ENCODE measurements at places on chromosomes 4 and X. TPM values are rescaled to one million over a fixed set of nuclear protein-coding genes. Genes with fewer than 3 reads are reported as not detected.

GRCh38 chr4:164542431-164542830 lies 211.5 kb upstream of the SMIM31 start:
- H3K27me3 ChIP-seq, result no peaks in the 10 kb centered on the region
- no peaks in the 10 kb centered on the region for H3K36me3 ChIP-seq
- no peak overlapping the region for H3K27ac ChIP-seq
- no peak overlapping the region for H3K4me3 ChIP-seq
- H3K4me1 ChIP-seq, result no peaks in the 10 kb centered on the region
- no peak for DNase-seq

DNA sequence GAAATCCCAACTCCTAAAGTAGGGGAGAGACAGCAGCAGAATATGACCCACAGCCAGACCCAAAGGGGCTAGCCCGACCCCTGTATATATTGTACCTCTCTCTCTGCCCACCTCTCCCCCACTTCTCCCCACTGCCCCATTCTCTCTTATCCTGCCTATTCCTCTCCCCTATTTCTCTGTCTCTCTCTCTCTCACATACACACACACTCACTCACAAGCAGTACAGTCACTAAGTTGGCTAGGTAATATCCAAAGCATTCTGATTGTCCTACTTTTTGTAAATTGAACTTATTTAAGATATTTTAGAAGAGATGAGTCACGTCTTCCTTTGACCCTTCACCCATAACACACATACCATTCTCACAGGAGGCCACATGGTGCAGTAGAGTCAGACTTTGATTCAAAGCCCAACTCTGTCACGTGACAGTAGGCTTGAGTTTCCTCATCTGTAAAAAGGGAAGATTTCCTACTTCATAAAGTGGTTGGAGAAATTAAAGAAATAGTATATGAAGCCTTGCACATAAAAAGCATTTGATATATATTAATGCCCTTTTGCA lies 29.5 kb downstream of the SRPX2 start:
- H3K4me1 ChIP-seq, result no peaks in the 10 kb centered on the region
- DNase-seq, result no peak
- H3K4me3 ChIP-seq, result no peak overlapping the region
- peaks cover under 1% of the 10 kb centered on the region for H3K27me3 ChIP-seq

- no peak for DNase-seq
- H3K4me3 ChIP-seq, result no peak overlapping the region
- H3K27me3 ChIP-seq, result peaks cover 2% of the 10 kb centered on the region
- no peaks in the 10 kb centered on the region for H3K36me3 ChIP-seq
- no peak overlapping the region for H3K27ac ChIP-seq
- H3K4me1 ChIP-seq, result no peaks in the 10 kb centered on the region
These were observed 13.5 kb upstream of the GK2 start for GRCh38 chr4:79421483-79421882.

GRCh38 chrX:4186331-4186730 lies 472.9 kb upstream of the PRKX start:
- no peak for DNase-seq
- H3K36me3 ChIP-seq, result no peaks in the 10 kb centered on the region
- no peak overlapping the region for H3K27ac ChIP-seq
- H3K4me3 ChIP-seq, result no peak overlapping the region
- no peaks in the 10 kb centered on the region for H3K27me3 ChIP-seq

The FRG2 gene
- total RNA-seq, result not detected

GRCh38 chr4:76804096-76804495 lies 93.8 kb downstream of the SOWAHB start:
- no peak overlapping the region for H3K27ac ChIP-seq
- H3K4me1 ChIP-seq, result no peaks in the 10 kb centered on the region

The BRCC3 gene
- 30.6 TPM for total RNA-seq

GRCh38 chr4:73701116-73701515 lies 39.3 kb upstream of the CXCL8 start:
- no peaks in the 10 kb centered on the region for H3K36me3 ChIP-seq
- H3K27me3 ChIP-seq, result peaks cover 4% of the 10 kb centered on the region
- no peak overlapping the region for H3K4me3 ChIP-seq
- H3K4me1 ChIP-seq, result no peaks in the 10 kb centered on the region
- no peak overlapping the region for H3K27ac ChIP-seq
- DNase-seq, result no peak

The IL2RG gene
- total RNA-seq, result 523 TPM

DNA sequence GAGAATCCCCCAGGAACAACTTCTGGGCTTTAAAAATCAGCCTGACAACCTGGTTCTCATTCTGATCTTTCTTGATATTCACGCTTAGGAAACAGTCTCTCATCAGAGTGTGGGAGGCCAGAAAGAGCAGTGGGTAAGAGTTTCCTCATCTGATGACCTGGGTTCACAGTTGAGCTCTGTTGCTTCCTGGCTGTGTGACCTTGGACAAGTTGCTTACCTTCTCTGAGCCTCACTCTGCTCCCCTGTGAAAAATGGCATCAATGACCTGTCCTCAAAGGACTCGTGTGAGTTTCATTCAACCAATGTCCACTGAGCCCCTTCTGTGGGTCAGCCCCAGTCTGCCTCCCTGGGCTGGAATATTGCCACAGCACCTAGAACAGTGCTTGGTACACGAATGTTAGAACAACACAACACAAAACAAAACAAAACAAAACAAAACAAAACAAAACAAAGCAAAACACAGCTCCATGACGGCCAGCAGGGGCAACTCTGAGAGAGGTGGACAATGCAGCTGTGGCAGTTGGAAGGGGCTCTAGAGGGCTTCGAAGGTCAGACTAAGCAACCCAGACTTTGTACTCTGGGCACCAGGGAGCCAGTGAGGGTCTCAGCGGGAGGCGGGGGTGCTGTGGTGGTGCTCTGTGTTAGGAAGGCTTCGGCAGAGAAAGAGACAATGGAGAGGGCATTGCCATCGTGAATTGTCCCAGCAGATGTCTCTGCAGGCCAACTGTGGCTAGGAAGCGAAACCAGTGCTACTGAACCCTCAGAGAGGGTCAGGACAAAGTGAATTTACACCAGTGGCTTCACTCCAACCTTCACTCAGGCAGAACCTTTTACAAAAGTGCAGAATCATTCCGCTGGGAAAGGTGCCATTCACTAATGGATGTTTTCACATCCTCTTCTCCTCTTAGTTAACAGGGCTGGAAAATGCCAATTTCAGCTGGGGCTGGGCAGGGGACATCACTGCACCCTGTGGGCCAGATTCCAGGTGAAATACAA lies 14.3 kb upstream of the C4orf50 start:
- H3K36me3 ChIP-seq, result no peaks in the 10 kb centered on the region
- no peak overlapping the region for H3K4me3 ChIP-seq
- no peaks in the 10 kb centered on the region for H3K27me3 ChIP-seq
- no peak overlapping the region for H3K27ac ChIP-seq
- no peak for DNase-seq

The CD40LG gene
- 114 TPM for total RNA-seq

The QRFPR gene
- not detected for total RNA-seq

The ANKRD17 gene
- total RNA-seq, result 58.2 TPM

- H3K36me3 ChIP-seq, result no peaks in the 10 kb centered on the region
- no peak for DNase-seq
- H3K27ac ChIP-seq, result no peak overlapping the region
- no peaks in the 10 kb centered on the region for H3K4me1 ChIP-seq
- no peak overlapping the region for H3K4me3 ChIP-seq
- H3K27me3 ChIP-seq, result no peaks in the 10 kb centered on the region
These were observed 22.0 kb upstream of the PPARGC1A start for GRCh38 chr4:23911675-23912455.

The HERC3 gene
- 33.3 TPM for total RNA-seq

- no peaks in the 10 kb centered on the region for H3K36me3 ChIP-seq
- H3K27ac ChIP-seq, result no peak overlapping the region
- no peak overlapping the region for H3K4me3 ChIP-seq
- DNase-seq, result no peak
These were observed 43.1 kb downstream of the PNMA5 start for GRCh38 chrX:152950786-152951185.

GRCh38 chr4:53844551-53844950 lies 219.9 kb downstream of the CHIC2 start:
- H3K27ac ChIP-seq, result no peak overlapping the region
- no peaks in the 10 kb centered on the region for H3K4me1 ChIP-seq
- no peaks in the 10 kb centered on the region for H3K36me3 ChIP-seq
- H3K27me3 ChIP-seq, result peaks cover 5% of the 10 kb centered on the region

DNA sequence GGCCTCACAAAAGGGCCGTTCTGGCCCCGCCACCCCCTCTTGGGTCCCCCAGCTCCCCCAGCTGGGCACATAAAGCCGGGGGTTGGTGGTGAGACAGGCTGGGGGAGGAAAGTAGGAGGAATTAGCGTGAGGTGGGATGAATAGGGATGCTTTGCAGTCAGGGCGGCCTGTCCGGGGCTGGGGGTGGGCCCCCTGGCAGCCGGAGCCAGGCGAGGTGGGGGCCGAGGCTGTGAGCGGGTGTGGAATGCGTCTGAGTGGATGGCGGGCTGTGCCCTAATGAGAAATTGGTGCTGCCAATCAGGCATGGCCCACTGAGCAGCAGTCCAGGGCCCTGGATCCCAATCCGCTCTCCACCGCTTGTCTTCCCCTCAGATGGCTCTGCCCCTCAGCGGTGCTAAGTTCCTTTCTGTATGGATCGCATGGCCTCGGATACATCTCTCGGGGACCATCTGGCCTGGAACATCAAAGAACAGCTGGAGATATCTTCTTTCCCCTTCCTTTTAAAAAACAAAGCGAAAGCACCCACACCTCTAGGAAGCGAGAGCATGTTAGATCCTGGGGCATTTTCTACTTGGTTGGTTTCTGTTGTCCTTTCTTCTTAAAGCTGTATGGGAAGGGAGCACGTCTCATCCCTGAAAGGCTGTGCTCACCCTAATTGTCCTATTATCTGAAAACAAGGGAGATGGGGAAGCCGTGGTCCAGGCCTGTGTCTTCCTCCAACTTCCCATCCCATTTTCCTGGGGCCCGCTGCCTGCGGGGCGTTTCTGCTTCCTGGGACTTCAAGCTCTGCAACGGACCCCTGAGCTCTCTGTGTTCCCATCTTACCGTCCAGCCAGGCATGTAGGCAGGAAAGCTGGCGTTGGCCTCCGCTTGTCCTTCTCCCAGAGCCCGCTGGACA lies 106.9 kb downstream of the SORCS2 start:
- H3K4me1 ChIP-seq, result no peaks in the 10 kb centered on the region
- DNase-seq, result no peak
- no peaks in the 10 kb centered on the region for H3K36me3 ChIP-seq
- no peak overlapping the region for H3K4me3 ChIP-seq
- H3K27ac ChIP-seq, result no peak overlapping the region

DNA sequence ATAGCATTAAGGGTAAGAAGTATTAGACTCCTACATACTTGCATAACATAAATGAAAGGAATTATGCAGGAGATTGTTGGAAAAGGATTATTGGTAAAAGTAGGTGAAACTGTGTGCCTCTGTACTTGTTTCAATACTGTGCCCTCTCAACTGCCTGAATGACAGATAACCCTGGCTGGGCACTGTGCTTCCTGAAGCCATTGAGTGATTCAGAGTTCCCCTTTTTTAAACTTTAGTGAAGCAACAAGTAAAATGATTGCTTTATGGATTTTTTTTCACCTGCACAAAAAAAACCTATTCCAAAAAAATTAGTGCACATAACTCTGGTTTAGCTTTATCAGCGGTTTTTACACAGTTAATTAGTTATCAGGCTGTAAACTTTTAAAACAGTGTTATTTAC lies 204.8 kb downstream of the TRAM1L1 start:
- no peaks in the 10 kb centered on the region for H3K4me1 ChIP-seq
- no peak for DNase-seq
- no peak overlapping the region for H3K4me3 ChIP-seq
- H3K27ac ChIP-seq, result no peak overlapping the region
- no peaks in the 10 kb centered on the region for H3K36me3 ChIP-seq
- H3K27me3 ChIP-seq, result no peaks in the 10 kb centered on the region

The ALB gene
- not detected for total RNA-seq

The CENPVL1 gene
- total RNA-seq, result not detected

The FREM3 gene
- total RNA-seq, result not detected

The NEUROG2 gene
- not detected for total RNA-seq
